Epithelial cell of alveolus of lung (primary cell): ENCODE measurements at places on chromosomes 3 and 15. TPM values are rescaled to one million over a fixed set of nuclear protein-coding genes. Genes with fewer than 3 reads are reported as not detected.

MST1R gene
- 0.52 and 3.1 TPM in 2 replicates for total RNA-seq

RARB gene
- 20.8 and 30.8 TPM in 2 replicates for total RNA-seq

THBS1 gene
- 241 and 420 TPM in 2 replicates for total RNA-seq

MON1A gene
- 14.5 and 15.6 TPM in 2 replicates for total RNA-seq

CCR8 gene
- total RNA-seq = not detected in 2 replicates

CPN2 gene
- total RNA-seq = not detected in 2 replicates

ALDH1A2 gene
- 2.7 and 12.5 TPM in 2 replicates for total RNA-seq
